ENCODE measurements at places on chromosomes 5 and 9. TPM values are rescaled to one million over a fixed set of nuclear protein-coding genes. Genes with fewer than 3 reads are reported as not detected.

- H3K27ac ChIP-seq: peak overlapping the region; percentile 82
- H3K27me3 ChIP-seq: peaks cover 21% of the 10 kb centered on the region
- peaks cover 17% of the 10 kb centered on the region for H3K4me1 ChIP-seq
- no peak overlapping the region for H3K4me3 ChIP-seq
Observed at GRCh38 chr9:37370968-37371563, 51.4 kb upstream of the GRHPR start.

DNA sequence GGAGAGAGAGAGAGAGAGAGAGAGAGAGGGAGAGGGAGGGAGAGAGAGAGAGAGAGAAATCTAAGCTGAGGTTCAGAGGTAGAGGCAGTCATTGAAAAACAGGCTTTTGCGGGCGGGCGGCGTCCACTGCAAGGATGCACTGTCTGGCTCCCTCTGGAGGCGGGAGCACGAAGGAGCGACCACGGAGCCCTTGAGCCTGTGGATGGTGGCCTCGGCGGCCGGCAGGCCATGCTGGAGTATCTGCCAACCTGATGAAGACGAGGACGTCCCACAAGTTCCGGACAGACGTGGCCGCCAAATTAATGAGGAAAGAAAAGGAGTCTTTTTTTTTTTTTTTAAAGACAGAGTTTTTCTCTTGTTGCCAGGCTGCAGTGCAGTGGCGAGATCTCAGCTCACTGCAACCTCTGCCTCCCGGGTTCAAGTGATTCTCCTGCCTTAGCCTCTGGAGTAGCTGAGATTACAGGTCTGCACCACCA, 2.2 kb upstream of the CCDC125 start:
- peak overlapping the region; percentile 81 for H3K27ac ChIP-seq
- H3K36me3 ChIP-seq: peaks cover 2% of the 10 kb centered on the region
- no peaks in the 10 kb centered on the region for H3K27me3 ChIP-seq
- DNase-seq: peak; percentile 61

GRCh38 chr9:16342246-16343020, 528.0 kb downstream of the BNC2 start:
- no peak overlapping the region for H3K4me3 ChIP-seq
- H3K27me3 ChIP-seq: no peaks in the 10 kb centered on the region
- DNase-seq: no peak

ECM2 gene
- total RNA-seq: not detected

DNA sequence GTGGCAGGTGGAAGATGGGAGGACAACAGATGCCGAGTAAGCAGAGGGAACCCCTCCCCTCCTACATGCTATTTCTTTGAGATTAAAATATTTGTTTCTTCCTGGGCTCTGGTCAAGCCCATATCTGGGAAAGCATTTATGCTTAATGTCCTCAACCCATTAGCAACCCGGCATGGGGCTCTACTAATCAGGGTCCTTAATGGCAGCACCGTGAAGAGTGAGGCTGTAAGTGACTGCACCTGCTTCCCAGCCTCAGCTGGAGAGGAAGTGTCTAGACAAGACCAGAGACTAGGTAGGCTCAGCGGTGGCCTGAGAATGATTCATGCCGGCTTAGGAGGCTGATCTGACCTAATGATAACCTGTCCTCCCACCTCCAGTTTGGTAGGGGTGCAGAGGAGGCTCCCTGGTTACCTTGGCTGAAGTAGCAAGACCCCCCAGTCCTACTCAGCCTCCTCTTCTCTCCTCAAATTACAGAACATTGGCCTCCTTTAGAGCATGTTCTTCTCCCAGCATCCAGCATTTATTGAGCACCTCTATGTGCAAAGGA, 61.3 kb upstream of the HSPA9 start:
- peaks cover 85% of the 10 kb centered on the region for H3K27me3 ChIP-seq
- H3K4me3 ChIP-seq: no peak overlapping the region
- peaks cover 5% of the 10 kb centered on the region for H3K36me3 ChIP-seq
- H3K27ac ChIP-seq: no peak overlapping the region

KCNV2 gene
- total RNA-seq: not detected

DNA sequence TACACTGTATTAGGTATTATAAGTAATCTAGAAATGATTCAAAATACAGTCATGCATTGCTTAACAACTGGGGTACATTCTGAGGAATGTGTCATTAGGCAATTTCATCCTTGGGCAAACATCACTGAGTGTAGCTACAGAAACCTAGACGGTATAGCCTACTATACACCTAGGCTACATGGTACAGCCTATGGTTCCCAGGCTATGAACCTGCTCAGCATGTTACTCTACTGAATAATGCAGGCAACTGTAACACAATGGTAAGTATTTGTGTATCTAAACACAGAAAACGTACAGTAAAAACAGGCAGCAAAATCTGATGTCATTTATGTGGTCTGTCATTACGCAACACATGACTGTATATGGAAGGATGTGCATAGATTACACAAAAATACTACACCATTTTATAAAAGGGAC, 96.8 kb downstream of the RAPGEF6 start:
- H3K36me3 ChIP-seq: peaks cover 10% of the 10 kb centered on the region
- no peaks in the 10 kb centered on the region for H3K27me3 ChIP-seq
- peaks cover 54% of the 10 kb centered on the region for H3K4me1 ChIP-seq
- no peak for DNase-seq
- H3K4me3 ChIP-seq: no peak overlapping the region
- H3K27ac ChIP-seq: peak overlapping the region; percentile 96

ANAPC2 gene
- 116 TPM for total RNA-seq

ATOX1 gene
- 26.1 TPM for total RNA-seq

- no peaks in the 10 kb centered on the region for H3K36me3 ChIP-seq
- H3K27ac ChIP-seq: no peak overlapping the region
- H3K4me1 ChIP-seq: no peaks in the 10 kb centered on the region
- DNase-seq: no peak
Observed at GRCh38 chr9:86713470-86713869, 233.8 kb downstream of the GAS1 start.

DNA sequence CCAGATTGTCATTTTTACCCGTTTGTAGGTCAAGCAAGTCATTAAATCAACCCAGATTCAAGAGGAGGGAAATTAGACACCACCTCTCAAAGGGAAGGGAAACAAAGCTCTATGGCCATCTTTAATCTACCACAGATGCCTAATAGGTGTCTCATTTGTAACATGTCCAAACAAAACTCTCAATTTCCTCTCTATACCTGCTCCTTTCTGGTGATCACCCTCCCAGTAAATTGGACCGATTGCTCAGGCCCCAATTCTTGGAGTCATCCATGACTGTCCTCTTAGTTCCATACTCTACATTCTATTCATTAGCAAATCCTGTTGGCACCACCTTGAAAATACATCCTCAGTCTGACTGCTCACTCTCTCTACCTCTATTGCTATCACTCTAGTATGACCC, 22.1 kb upstream of the UGCG start:
- peaks cover 13% of the 10 kb centered on the region for H3K4me1 ChIP-seq
- H3K36me3 ChIP-seq: peaks cover 5% of the 10 kb centered on the region
- no peak for DNase-seq
- H3K27ac ChIP-seq: no peak overlapping the region

GRCh38 chr5:121573721-121574382, 277.8 kb upstream of the FTMT start:
- no peak overlapping the region for H3K27ac ChIP-seq
- no peaks in the 10 kb centered on the region for H3K4me1 ChIP-seq
- no peak overlapping the region for H3K4me3 ChIP-seq
- no peaks in the 10 kb centered on the region for H3K27me3 ChIP-seq
- H3K36me3 ChIP-seq: no peaks in the 10 kb centered on the region

IFNB1 gene
- total RNA-seq: not detected

DNA sequence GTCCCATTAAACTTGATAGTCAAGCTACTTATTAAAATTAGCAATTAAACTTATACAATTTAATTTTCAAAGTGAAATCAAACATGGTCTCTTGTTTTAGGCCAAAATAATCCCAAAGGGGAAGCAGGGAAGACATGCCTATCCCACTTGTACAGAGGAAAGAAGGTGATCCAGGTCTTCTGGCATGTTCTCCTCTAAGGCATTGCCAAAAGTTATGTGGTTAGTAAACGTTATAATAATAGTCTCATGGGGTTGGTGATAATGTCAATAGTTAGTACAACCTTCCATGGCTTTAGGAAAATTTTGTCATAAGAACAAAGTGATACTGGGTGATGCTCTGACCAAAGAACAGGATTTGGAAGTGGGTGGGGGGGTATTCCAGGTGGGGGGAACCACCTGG, 52.8 kb downstream of the ROR2 start:
- peaks cover 56% of the 10 kb centered on the region for H3K27me3 ChIP-seq
- H3K4me1 ChIP-seq: no peaks in the 10 kb centered on the region
- H3K27ac ChIP-seq: peak overlapping the region; percentile 75
- DNase-seq: no peak
- H3K36me3 ChIP-seq: peaks cover 7% of the 10 kb centered on the region
- no peak overlapping the region for H3K4me3 ChIP-seq

GRCh38 chr5:98568336-98568735, 205.1 kb upstream of the RGMB start:
- H3K4me3 ChIP-seq: no peak overlapping the region
- H3K27ac ChIP-seq: no peak overlapping the region
- no peaks in the 10 kb centered on the region for H3K4me1 ChIP-seq
- DNase-seq: no peak

PNPLA7 gene
- 7.5 TPM for total RNA-seq

HOMER1 gene
- total RNA-seq: 2.1 TPM

- H3K27me3 ChIP-seq: no peaks in the 10 kb centered on the region
- peak; percentile 33 for DNase-seq
- H3K4me3 ChIP-seq: no peak overlapping the region
- H3K4me1 ChIP-seq: peaks cover 8% of the 10 kb centered on the region
Observed at GRCh38 chr5:1479581-1480188, 34.4 kb upstream of the SLC6A3 start.

GRCh38 chr5:178576591-178577351, 13.4 kb downstream of the COL23A1 start:
- DNase-seq: no peak
- H3K36me3 ChIP-seq: peaks cover 2% of the 10 kb centered on the region
- H3K4me1 ChIP-seq: no peaks in the 10 kb centered on the region
- H3K27me3 ChIP-seq: peaks cover 29% of the 10 kb centered on the region
- H3K4me3 ChIP-seq: no peak overlapping the region

GRCh38 chr9:97307091-97307490, 368 bp upstream of the CCDC180 start:
- H3K36me3 ChIP-seq: no peaks in the 10 kb centered on the region
- no peaks in the 10 kb centered on the region for H3K4me1 ChIP-seq
- H3K27me3 ChIP-seq: no peaks in the 10 kb centered on the region
- no peak overlapping the region for H3K27ac ChIP-seq
- no peak overlapping the region for H3K4me3 ChIP-seq
- no peak for DNase-seq

DNA sequence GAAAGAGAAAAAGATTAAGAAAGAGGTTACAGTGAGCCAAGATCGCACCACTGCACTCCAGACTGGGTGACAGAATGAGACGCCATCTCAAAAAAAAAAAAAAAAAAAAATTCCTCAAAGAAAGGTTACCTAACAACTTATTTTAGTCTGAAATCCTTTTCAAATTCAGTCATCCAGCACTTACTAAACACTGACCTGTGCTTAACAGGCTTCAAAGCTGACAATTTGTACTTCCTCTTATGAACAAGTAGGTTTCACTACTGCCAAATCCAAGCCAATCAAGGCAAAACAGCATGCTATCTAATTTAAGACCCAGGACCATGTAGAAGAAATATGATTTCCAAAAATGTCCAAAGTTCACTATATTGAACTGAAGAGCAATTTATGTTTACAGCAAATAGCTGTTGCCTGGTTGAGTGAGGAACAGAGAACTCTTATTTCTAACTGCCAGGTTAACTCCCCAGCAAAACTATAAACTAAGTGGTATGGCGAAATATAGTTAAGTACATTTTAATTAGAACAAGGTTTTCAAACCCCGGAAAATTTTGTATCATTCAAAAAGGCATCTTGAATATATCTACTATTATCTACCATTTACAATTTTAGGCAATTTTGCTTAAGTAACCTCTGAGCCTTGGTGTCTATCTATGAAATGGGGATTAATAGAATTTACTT, 13.4 kb downstream of the PWWP2A start:
- no peak for DNase-seq
- H3K27me3 ChIP-seq: no peaks in the 10 kb centered on the region
- no peak overlapping the region for H3K4me3 ChIP-seq
- no peak overlapping the region for H3K27ac ChIP-seq

GRCh38 chr5:57932761-57933160, 450.1 kb upstream of the ACTBL2 start:
- H3K27ac ChIP-seq: no peak overlapping the region

DNM1 gene
- 2.2 TPM for total RNA-seq

DNA sequence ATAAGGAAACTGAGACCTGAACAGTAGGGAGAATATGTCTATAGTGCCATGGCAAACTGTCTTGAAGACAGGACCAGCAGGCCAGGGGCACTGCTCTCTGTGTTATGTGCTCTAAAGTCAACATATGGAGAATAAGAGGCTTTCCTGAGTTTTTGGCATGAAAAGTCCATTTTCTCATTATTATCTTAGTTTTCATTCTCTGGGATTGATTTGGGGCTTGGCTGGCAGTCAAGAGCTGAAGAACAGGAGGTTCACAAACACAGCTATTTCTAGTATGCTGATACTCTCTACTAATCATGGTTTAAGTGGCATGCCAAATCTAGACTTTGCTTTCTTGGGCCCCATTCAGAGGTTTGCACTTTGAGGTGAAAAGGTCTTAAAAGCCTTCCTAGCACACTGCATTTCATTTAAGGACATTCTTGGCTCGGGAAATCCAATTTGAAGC, 404.4 kb downstream of the ZNF608 start:
- no peaks in the 10 kb centered on the region for H3K36me3 ChIP-seq
- H3K27ac ChIP-seq: no peak overlapping the region
- H3K4me3 ChIP-seq: no peak overlapping the region
- no peaks in the 10 kb centered on the region for H3K27me3 ChIP-seq
- no peak for DNase-seq

JAKMIP2 gene
- total RNA-seq: 4.1 TPM

DNA sequence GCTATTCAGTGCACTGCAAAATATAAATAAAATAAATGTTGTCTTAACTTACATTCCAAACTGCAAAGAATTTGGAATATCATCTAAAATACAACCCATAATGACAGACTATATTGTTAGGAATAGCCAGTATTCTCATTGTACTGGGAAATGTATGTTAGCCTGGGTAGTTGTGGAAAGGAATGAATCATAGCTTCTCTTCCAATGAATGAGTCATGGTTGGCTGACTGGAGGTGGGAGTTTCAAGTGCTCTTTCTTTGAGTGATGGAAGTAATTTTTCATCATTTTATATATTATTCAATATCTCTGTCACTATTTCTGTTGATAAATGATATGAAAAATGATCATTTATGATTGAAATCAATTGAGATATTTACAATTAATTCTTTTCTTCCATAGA, 158.6 kb upstream of the ARRDC3 start:
- DNase-seq: no peak
- no peak overlapping the region for H3K4me3 ChIP-seq
- H3K4me1 ChIP-seq: no peaks in the 10 kb centered on the region
- no peaks in the 10 kb centered on the region for H3K27me3 ChIP-seq

- H3K27me3 ChIP-seq: peaks cover 5% of the 10 kb centered on the region
- H3K36me3 ChIP-seq: no peaks in the 10 kb centered on the region
- no peak for DNase-seq
- peaks cover 10% of the 10 kb centered on the region for H3K4me1 ChIP-seq
- H3K4me3 ChIP-seq: no peak overlapping the region
- no peak overlapping the region for H3K27ac ChIP-seq
Observed at GRCh38 chr5:187617-188451, 3.5 kb upstream of the LRRC14B start.

All from T-helper 17 cell (primary cell).